Hippocampal formation (tissue), 2 donors: ENCODE measurements at places on chromosomes 2 and 18.

DNA sequence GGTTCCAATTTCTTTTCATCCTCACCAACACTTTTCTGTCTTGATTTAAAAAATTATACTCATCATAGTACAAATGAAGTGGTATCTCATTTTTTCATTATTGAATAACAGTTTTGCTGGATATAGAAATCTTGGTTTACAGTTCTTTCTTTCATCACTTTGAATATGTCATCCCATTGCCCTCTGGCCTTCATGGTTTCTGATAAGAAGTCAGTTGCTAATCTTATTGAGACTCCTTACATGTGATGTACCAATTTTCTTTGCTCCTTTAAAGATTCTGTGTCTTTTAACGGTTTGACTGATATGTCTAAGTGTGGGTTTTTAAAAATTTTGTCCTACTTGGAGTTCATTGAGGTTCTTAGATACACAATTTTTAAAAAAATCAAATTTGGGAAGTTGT, 35.0 kb downstream of the SLC3A1 start:
- no peak for DNase-seq

DNA sequence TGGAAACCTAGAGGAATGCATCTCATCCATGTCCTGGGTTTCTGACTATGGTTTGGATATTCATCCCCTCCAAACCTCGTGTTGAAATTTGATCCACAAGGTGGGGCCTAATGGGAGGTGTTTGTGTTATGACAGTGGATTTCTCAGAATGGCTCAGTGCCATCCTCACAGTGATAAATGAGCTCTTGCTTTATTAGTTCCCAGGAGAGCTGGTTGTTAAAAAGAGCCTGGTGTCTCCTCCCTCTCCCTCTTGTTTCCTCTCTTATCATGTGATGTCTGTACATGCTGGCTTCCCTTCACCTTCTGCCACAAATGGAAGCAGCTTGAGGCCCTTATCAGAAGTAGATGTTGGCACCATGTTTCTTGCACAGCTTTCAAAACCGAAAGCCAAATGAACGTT, 424.3 kb downstream of the DCC start:
- DNase-seq, result no peak

GRCh38 chr2:122100346-122100745, 344.9 kb downstream of the TSN start:
- DNase-seq, result no peak

GRCh38 chr2:56682397-56682760, 498.6 kb downstream of the CCDC85A start:
- DNase-seq, result no peak

GRCh38 chr2:164967781-164968228, 12.5 kb upstream of the SLC38A11 start:
- no peak for DNase-seq

- DNase-seq, result no peak
Observed at GRCh38 chr18:70299393-70299792, 10.5 kb downstream of the SOCS6 start.

DNA sequence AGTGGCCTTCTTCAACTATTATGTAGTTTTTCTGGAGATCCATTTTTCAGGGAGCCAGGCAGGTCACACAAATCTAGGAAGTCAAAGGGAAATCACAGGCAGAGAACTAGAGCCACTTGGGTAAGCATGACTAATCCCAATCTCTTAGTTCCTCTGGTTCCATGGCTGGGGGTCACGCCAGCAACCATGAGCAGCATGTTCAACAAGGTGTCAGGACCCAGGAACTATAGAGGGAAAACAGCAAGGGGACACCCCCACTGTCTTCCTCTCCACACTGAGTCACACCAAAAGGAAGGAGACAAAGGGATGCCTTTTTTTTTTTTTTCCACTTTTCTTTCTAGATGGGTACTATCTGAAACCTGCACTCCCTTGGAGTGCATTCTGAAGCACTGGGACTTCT, 250.9 kb downstream of the OTX1 start:
- DNase-seq, result no peak

GRCh38 chr2:59458800-59459199, 1094.7 kb downstream of the BCL11A start:
- DNase-seq, result no peak

- no peak for DNase-seq
Observed at GRCh38 chr18:3454365-3455089, 4.6 kb downstream of the TGIF1 start.

GRCh38 chr2:30208453-30208852, 22.9 kb upstream of the LBH start:
- peak; percentile 64 for DNase-seq

GRCh38 chr2:111102216-111102615, 18.5 kb upstream of the BCL2L11 start:
- DNase-seq, result no peak

DNA sequence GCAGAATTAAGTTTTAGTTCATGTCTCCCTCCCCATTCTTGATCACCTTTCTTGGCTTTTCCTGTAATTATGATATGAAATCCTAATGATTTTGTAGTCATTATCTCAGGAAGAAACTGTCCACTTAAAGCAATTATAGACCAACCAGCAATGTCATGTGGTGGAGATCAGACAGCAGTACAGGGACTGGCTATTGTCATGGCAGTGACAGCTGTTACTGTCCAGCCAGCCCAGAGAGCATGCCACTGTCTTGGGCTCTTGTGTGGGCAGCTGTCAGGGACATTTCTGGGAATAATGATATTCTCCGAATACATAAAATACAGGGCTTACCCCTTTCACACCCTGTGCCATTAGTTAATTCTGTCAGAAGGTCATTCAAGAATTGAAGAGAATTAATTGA, 355.3 kb upstream of the RAB12 start:
- no peak for DNase-seq

DNA sequence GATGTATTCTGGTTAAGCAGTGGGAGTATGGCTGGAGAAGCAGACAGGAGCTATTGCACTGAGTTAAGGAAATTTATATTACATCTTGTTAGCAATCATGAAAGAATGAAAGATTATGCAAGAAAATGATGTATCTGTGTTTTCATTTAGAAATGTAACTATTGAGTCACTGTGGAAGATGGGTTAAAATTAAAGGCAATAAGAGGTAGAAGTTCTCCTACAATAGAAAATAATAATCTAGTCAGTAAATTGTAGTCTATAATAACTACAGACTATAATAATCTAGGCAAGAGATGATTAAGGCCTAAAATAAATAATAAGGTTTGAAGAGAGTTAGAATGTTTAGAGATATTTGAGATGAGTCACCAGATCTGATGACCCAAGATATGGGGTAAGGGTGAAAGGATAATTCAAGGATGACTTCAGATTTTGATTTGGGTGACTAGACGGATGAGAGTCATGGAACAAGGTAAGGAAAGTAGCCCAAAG, 371.9 kb upstream of the KCNH7 start:
- no peak for DNase-seq

- no peak for DNase-seq
Observed at GRCh38 chr2:34368304-34368703, 769.2 kb upstream of the FAM98A start.

DNA sequence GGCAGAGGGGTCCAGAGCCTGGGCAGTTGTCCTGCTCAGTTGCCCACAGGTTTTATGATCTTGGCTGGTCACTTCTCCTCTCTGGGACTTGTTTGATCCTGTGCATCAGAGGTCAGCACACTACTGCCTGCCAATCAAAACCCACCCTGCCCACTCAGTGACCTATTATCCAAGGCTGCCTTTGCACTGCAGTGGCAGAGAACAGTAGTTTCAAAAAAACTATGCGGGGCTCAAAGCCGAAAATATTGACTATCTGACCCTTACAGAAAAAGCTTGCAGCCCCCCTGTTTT, 218.2 kb downstream of the CYP26B1 start:
- DNase-seq, result no peak

DNA sequence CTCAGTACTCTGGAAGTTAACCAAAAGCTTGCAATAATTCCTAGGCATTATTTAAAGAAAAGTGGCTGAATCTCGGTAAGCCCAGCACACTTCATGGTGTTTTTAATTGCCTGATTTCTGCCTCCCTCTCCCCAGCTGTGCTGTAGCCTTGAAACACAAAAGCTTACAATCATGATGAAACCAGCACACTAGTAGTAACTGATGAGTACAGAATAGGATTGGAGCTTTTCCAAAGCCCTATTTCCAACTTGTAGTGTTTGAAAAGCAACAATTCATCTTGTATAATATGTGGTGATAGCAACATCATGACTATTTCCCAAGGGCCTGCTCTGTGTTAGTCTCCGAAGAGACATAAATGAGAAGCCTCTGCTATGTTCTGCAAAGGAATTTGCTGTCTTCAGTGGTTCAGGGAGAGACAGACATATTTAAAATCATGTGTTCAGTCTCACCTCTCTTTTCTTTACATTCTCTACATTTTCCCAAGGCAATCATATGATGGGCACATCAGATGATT, 1015.0 kb downstream of the BCL11A start:
- no peak for DNase-seq

- no peak for DNase-seq
Observed at GRCh38 chr2:214232271-214232670, 178.6 kb upstream of the VWC2L start.

GRCh38 chr2:150119819-150120218, 367.6 kb downstream of the RND3 start:
- DNase-seq, result no peak

- DNase-seq, result no peak
Observed at GRCh38 chr18:78239090-78239457, 740.5 kb upstream of the SALL3 start.

DNA sequence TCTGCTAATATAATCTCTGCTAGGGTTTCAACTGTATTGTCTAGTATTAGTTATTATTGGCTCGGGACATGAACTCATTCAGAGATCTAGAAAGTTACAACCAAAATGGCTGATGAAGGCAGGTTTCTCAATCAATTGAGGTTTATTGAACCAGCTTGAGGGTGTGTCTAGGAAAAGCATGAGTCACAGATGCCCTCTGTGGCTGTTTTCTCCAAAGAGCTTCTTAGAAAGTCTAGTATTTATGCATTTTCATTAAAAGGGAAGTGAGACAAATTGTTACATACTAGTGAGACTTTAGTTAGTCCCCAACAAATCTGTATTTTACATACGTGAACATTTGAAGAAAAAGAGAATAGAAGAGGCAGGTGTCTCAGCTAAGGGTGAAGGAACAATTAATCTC, 23.0 kb upstream of the RTTN start:
- no peak for DNase-seq

GRCh38 chr18:69380324-69380723, 20.4 kb upstream of the DOK6 start:
- no peak for DNase-seq

GRCh38 chr18:6333981-6334380, 80.7 kb downstream of the L3MBTL4 start:
- DNase-seq, result no peak
